ENCODE measurements at places on chromosomes 12 and 14. TPM values are rescaled to one million over a fixed set of nuclear protein-coding genes. Genes with fewer than 3 reads are reported as not detected.

The DHRS1 gene
- 11.3 TPM for total RNA-seq

The TXNDC16 gene
- 5.8 TPM for total RNA-seq

The ADCY4 gene
- 1.8 TPM for total RNA-seq

The RAD51AP1 gene
- 6.5 TPM for total RNA-seq

The PTGDR gene
- not detected for total RNA-seq

The SERPINA3 gene
- total RNA-seq: 530 TPM

The PTPRR gene
- not detected for total RNA-seq

The TEX22 gene
- total RNA-seq: not detected

The CIROP gene
- not detected for total RNA-seq

The TNS2 gene
- total RNA-seq: 100 TPM

The NRXN3 gene
- total RNA-seq: 5.6 TPM

The FLVCR2 gene
- total RNA-seq: 3.8 TPM

The SLC38A4 gene
- total RNA-seq: 0.32 TPM

The CALCOCO1 gene
- 83.9 TPM for total RNA-seq

The CLBA1 gene
- total RNA-seq: 4.9 TPM

The M6PR gene
- 99.3 TPM for total RNA-seq

The PTHLH gene
- not detected for total RNA-seq

The LRP1-AS gene
- total RNA-seq: not detected

The SLC16A7 gene
- total RNA-seq: 4.3 TPM

The MYH6 gene
- total RNA-seq: not detected

The KRT7 gene
- 85.9 TPM for total RNA-seq

The CCDC196 gene
- not detected for total RNA-seq

The KERA gene
- total RNA-seq: not detected

The ITFG2 gene
- 7.5 TPM for total RNA-seq

The TRHDE gene
- total RNA-seq: not detected

The DNAH10 gene
- total RNA-seq: under 0.01 TPM

The IRAK3 gene
- total RNA-seq: 22.0 TPM

The RHOF gene
- 0.97 TPM for total RNA-seq

The ATXN2 gene
- total RNA-seq: 22.5 TPM

The OTX2 gene
- not detected for total RNA-seq

The MORN3 gene
- total RNA-seq: 0.90 TPM

The ADAMTS20 gene
- total RNA-seq: not detected

The SIX6 gene
- not detected for total RNA-seq

The BIN2 gene
- total RNA-seq: not detected

The CATSPERB gene
- total RNA-seq: 0.16 TPM

The CLEC7A gene
- not detected for total RNA-seq

The TAS2R19 gene
- 0.49 TPM for total RNA-seq

The IL31 gene
- not detected for total RNA-seq

All from cardiac atrium fibroblast (primary cell).